Activated T-helper 1 cell treated with anti-CD3 and anti-CD28 coated beads, Interleukin-12 subunit alpha, Interleukin-12 subunit beta, Interleukin-2, Interleukin-4 antibody, amounts not matched to agents 30 ng/mL and 10 ng/mL and 1 ng/mL, durations not matched to agents 14 hours and 24 hours and 36 hours (primary cell): ENCODE measurements at places on chromosomes 12 and 14.

DNA sequence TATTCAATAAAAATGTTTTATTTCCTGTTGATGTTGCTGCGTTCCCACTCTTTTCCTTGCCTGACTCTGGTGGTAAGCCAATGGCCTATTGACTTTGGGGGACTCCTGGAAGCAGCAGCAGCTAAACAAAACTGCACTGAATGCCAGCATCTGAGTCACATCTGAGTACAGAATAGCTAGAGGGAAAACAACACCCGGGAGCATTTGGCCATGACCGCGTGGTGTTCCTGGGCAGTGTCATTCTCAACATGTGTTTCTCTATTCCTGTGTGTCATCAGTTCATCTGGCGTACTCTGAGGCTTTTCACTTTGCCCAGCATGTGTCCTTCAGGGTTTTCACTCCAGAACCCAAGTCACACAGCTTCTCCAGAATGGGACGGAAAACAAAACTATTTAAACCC is 238.8 kb downstream of the PAWR start:
- DNase-seq: no peak

- no peak for DNase-seq
Observed at GRCh38 chr14:24403294-24403998, 4.6 kb downstream of the NYNRIN start.

GRCh38 chr12:52310622-52311284 is 10.4 kb downstream of the KRT83 start:
- DNase-seq: no peak

DNA sequence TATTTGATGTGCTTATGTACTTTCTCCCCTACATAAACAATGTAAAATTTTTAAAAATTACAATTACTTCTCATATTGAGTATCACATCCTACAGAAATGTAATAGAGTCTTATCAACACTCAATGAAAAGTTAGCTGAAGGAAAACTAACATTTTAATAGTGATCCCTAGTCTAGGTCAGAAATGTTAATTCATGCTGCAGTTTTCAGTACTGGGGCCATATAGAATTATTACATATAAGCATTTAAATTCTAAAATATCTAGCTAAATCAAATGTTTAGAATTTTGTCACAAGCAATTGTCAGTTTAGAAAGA is 37.8 kb downstream of the SLC6A15 start:
- no peak for DNase-seq

GRCh38 chr14:91230397-91231035 is 14.0 kb downstream of the GPR68 start:
- DNase-seq: no peak

- no peak for DNase-seq
Observed at GRCh38 chr12:124279315-124279714, 15.6 kb upstream of the RFLNA start.

DNA sequence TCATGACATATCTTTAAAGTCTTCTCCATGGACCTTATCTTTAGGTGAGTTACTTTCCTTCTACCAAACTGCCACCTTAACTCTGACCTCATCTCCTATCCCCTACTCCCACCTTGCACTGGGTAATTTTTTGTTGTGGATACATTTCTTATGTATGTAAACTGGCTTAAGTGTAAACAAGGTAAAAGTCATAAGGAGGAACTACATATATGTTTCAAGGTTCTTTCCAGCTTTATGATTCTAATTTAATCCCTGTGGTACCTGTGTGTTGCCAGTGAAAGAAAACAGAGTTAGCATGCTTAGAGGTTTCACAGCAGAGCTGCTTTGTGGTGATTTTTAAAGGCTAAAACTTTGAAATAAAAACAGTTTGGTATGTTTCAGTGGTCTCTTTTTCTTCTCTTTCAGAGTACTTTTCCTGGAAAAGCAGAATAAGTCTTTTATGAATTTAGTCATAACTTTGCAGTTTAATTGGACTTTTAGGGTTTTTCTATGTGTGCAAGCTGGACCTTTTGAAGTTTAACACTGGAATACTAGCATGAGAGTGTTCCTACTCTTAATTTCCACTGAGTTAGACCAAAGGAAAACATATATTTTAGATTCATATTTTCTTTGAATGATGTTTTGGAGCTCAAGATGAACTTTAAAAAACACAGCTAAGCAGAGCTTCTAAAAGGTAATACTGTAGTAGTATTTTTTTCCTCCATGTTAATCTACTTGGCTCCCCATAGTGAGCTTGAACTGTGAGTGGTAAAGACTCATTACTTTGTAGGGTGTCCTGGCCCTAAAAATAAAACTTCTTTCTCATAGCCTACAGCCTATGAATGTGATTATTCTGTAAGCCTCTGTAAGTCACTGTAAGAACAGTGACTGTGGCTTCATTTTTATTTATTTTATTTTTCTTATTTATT is 105.4 kb downstream of the FUT8 start:
- no peak for DNase-seq

DNA sequence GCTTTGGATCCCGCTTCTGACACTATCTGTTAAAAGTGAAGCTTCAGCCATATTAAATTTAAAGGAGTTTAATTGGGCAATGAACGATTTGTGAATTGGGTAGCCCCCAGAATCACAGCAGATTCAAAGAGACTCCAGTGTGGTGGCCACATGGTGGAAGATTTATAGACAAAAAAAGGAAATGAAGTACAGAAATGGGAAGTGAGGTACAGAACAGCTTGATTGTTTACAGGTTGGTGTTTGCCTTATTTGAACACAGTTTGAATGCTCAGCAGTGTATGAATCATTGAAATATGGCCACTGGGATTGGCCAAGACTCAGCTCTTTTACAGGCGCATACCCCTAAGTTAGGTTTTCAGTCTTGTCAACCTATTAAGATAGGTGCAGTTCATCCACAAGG is 21.9 kb downstream of the CCDC91 start:
- no peak for DNase-seq

- DNase-seq: no peak
Observed at GRCh38 chr12:124592481-124593160, 25.2 kb upstream of the NCOR2 start.

- no peak for DNase-seq
Observed at GRCh38 chr12:80239867-80240266, 140.5 kb downstream of the OTOGL start.

DNA sequence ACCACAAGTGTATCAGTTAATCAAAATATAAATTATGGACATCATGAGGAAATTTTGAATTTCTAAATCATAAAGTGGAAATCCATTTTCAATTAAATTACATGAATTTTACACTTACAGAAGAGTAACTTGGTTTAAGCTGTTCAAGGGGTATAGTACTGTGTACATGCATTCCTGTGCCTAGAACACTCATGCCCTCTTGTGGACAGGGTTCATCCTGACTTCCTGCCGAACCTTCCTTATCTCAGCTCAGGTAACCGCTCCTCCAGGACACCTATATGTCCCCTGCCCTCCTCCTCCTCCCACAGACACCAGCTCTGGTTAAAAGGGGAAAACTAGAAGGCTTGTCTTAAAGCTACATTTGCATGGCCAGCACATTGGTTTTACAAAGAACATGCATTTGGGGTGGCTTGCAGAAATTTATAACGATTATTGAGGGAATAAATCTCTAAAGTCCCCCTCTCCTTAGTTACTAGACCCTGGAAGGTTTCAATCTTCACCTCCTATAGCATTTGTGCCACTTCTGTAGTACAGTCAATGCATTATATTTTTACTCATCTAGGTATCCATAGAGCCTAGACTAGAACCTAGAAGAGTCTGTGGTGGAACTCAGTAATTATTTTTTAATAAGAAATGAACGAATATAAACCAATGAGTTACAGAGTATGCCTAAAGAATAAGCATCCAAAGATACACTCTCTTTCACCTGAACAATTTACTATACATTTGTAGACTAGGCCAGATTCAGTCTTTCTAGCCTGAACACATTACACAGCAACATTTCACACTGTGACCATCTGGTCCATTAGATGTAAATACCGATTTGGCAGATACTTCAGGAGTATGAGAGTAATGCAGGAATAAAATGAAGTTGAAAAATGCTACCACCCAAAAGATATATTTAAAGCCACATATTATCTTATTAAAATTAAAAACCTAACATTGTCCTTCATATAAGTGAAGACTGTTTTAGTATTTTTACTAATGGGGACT is 345.6 kb downstream of the PAWR start:
- no peak for DNase-seq

GRCh38 chr12:111597831-111598636 is 1.1 kb downstream of the ATXN2 start:
- DNase-seq: peak; percentile 14

DNA sequence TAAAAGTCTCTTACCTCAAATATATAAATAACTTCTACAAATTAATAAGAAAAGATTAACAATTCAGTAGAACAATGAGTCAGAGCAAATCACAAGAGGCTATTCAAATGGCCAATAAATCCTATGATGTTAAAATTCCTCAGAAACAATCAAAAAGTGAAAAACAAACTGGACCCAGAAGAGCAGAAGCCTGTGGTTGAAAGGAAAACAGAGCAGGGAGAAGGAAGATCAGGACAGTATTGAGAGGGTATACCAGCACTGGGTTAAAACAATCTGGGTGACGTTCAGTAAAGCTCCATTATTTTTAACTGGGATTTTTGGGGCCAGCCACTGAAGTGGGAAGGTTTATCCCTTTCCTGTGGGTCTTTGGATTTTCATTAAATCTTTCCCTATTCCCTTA is 39.7 kb upstream of the PCED1B start:
- DNase-seq: no peak

GRCh38 chr14:21210023-21210422 is 54.2 kb upstream of the OR5AU1 start:
- DNase-seq: no peak

DNA sequence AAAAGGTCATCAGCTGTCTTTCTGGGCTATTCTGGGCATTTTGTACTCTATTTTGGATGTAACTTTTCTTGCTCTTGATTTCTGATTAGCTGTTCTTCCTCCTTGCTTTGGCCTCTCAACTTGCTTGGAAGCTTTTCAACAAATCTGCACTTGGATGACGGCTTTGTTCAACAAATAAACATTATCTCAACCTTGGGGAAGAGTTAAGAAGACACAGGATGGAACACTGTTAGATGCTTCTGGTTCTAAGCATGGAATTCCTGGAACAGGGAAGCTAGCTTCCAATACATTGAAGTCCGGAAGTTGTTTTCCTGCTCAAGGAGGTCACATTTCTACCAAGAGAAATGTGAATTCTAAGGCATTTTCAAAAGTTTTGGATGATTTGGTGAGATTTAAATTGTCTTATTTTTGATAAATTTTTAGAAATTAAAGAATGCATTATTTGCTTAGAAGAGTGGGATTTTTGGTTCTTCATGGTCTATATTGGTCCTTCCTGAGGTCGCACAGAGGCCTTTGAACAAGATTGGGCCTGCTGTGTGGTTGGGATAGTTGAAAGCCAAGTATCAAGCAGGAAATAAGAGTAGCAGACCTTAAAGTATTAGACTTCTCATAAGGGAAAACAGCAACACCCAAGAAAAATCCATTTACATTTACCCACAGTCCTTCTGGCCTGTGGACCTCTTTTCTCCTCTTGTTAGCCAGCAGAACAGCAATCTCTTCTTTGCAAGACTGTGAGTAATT is 59.2 kb downstream of the PPFIBP1 start:
- DNase-seq: no peak

DNA sequence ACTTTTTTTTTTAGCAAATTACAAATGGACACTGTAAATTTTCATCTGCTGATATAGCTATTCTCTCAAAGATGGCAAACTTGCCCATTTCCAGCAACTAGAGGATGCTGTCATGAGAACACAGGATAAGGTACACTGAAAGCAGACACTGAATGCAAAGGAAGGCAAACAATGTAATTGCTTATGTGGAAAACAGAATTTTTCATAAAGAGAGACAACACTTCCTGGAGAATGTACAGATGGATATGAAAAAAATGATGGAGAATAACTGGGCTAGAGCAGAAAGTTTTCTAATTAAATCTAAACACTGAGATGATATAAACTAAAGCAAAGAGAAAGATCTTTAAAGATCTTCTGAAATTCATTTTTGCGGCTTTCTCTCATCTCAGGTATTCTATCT is 581 bp downstream of the CD69 start:
- DNase-seq: no peak

DNA sequence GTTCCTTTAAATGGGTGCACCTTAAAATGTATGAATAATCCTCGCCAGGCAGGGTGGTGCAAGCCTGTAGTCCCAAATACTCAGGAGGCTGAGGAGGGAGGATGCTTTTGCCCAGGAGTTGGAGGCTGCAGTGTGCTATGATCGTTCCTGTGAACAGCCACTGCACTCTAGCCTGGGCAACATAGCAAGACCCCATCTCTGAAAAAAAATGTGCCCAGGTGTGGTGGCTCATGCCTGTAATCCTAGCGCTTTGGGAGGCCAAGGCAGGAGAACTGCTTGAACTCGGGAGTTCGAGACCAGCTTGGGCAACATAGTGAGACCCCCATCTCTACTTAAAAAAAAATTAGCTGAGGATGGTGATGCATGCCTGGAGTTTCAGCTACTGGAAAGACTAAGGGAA is 39.6 kb downstream of the ACACB start:
- DNase-seq: no peak

- DNase-seq: no peak
Observed at GRCh38 chr14:30855345-30856037, 18.9 kb upstream of the COCH start.

DNA sequence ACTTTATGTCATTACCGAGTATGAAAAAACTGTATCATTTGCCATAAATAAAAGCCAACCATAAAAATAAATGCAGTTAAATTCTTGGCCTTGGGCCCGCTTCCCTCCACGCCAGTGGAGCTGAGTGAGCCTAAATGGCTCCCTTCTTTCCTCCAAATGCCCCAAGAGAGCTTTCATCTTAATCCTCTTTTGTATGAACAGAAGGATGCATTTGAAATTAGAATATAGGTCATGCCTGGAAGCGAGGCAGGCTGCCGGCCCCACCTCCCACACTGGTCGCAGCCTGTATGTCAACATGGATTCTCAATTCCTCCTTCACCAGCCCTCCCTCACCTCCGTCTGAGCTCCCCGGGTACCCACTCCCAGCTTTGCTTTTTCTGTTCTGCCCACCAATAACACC is 245.7 kb downstream of the SLC15A4 start:
- DNase-seq: no peak

DNA sequence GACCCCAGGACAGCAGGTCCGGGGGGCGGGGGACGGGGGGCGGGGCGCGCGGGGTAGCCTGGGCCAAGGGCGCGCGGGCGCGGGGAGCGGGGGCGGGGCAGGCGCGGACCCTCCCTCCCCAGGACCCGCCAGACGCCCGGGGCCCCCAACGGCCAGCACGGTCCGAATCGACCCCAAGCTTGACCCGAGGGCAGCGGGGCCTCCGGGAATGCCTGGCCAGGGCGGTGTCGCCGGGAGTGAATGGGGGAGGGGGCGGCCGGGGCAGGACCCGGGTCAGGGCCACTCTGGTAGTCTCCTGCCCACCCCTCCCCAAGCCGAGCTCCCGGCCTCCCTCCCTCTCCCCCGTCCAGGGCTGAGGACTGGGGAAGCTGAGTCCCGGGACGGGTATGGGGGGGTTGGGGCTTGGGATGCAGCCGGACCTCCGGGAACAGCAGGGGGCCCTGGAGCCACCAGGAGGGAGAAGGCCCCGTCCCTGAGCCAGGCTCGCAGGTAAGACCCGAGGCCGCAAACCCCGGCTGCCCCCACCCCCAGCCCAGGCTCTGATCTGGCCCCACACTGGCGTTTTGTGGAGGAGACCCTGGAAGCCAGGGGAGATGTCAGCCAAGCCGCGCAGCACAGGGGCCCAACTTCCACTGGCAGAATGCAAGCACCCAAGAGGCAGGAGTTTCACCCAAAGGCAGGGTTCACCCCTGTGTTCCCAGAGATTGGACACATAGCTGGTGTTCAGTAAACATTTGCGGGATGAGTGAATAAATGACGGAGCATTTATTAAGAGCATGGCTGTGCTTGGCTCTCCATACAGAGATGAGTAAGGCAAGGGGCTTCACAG is 545 bp upstream of the GALNT9 start:
- DNase-seq: no peak
